ENCODE measurements at places on chromosomes 3 and 15. TPM values are rescaled to one million over a fixed set of nuclear protein-coding genes. Genes with fewer than 3 reads are reported as not detected.

GABRR3 gene
- total RNA-seq, result not detected

CMTM6 gene
- 37.8 TPM for total RNA-seq

BFSP2 gene
- total RNA-seq, result not detected

GOLGA6L7 gene
- total RNA-seq, result not detected

ROPN1 gene
- not detected for total RNA-seq

ZDHHC19 gene
- not detected for total RNA-seq

IL12A gene
- total RNA-seq, result 0.19 TPM

TRAT1 gene
- 56.0 TPM for total RNA-seq

DNASE1L3 gene
- not detected for total RNA-seq

DNA sequence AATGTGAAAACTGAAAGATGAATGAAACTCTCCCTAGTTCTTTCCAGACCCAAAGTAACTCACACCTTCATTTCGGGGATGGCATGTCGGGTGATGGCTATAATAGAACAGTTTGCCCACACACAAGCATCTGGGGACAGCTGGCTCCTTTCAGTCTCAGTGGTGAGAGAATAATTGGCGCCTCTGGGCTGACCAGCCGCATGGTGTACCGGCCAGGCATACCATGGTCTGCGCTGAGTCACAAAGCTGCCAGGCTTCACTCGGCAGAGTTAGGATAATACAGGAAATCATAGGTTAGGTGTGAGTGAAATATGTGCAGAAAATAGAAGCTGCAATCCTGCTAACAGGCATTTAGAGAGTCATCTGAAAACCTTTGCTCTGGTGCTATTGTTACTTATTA, 80.4 kb upstream of the IGF1R start:
- H3K36me3 ChIP-seq, result no peaks in the 10 kb centered on the region
- H3K27ac ChIP-seq, result no peak overlapping the region
- no peak for DNase-seq
- peaks cover 24% of the 10 kb centered on the region for H3K27me3 ChIP-seq

- peaks cover 41% of the 10 kb centered on the region for H3K36me3 ChIP-seq
- H3K4me1 ChIP-seq, result peaks cover 48% of the 10 kb centered on the region
- peak overlapping the region; percentile 75 for H3K4me3 ChIP-seq
- no peaks in the 10 kb centered on the region for H3K27me3 ChIP-seq
- H3K27ac ChIP-seq, result peak overlapping the region; percentile 97
Observed at GRCh38 chr3:32113981-32114545, 7.6 kb downstream of the GPD1L start.

DNA sequence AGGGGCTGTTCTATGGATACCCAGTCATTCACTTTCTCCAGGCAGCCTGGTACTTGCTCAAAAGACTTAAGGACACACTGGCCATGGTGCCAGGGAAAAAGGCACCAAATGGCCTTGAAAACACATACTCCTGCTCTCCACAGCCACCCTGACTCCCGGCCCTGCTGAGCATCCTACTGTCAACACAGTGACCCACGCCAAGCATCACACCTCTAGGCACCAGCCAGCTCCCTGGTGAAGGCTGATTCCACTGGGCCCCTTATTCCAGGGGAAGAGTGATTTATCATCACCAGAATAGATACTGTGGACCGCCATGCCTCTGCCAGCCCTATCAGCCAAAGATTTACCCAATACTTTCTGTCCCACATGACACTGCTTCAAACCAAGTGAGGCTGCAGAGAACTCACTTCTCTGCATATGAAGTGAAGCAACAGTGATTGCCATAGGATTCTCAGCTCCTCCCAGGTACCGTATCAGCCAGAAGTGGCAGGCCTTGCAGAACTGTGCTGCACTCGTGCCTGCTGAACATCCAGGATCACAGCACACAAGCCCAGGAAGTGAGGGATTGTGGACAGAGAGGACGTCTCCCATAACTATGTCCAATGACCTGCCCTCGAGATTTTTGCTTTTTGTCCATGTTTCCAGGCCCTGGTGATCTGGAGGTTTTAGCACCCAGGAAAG, 63.7 kb downstream of the WHAMM start:
- no peak overlapping the region for H3K4me3 ChIP-seq
- H3K27me3 ChIP-seq, result peaks cover 3% of the 10 kb centered on the region
- no peaks in the 10 kb centered on the region for H3K36me3 ChIP-seq

DNA sequence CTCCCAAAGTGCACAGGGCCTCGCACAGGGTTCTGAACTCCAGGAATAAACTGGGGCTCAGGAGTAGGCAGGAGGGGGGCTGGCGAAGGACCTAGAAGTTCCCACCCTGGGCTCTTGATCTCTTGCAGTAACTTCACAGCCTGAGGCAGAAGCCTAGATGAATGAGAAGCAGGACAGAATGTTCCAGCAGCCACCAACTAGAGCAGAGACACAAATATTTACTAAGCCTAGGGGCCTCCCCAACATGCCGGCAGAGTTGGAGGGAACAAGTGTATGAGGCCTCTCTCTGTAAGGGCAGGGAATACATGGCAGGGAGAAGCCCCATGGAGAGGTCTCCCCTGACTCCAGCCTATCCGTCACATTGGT, 25.3 kb upstream of the C15orf39 start:
- H3K36me3 ChIP-seq, result no peaks in the 10 kb centered on the region
- peaks cover 40% of the 10 kb centered on the region for H3K27me3 ChIP-seq
- no peak overlapping the region for H3K4me3 ChIP-seq
- H3K4me1 ChIP-seq, result peaks cover 24% of the 10 kb centered on the region
- DNase-seq, result no peak

DNA sequence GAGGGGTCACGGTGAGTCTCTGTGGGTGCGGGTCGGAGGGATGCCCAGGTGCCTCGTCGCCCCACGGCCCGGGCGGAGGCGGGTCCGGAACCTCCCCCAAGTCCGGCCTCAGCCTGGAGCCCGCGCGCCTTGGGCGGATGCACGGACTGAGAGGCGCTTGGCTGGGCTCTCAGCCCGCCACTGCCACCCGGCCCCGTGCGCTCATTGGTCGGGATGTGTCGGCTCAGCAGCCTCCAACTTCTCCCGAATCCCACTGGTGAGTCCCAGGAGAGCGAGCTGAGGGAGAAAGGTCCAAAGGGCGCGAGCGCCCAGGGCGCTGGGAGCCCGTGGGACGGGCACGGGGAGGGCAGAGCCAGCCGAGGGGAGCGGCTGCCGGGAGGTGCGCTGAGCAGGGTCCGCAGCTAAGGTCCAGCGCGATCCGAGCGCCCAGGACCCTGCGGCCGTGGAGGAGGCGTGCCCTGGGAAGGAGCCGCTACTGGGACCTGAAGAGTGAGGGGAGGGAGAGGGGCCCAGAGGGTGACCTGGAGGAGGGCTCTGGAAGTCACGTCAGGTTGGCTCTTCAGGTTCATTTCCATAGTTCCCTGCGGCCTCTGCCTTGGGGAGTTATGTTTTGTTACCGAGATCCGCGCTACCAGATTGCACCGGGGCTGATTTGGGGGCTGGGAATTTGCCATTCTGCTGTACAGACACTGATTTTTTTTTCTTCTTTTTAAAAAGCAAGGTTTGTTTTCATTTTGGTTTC, at the start of gene MME:
Gene MME, plus strand, starts transcription at position 574 of the 742 bp plus-strand sequence. CDS start 3,849 bp downstream, outside the sequence.
- H3K4me3 ChIP-seq, result no peak within 1 kb of the TSS
- peaks cover 6% of the 10 kb centered on the region for H3K4me1 ChIP-seq
- peaks cover 44% of the 10 kb centered on the region for H3K27me3 ChIP-seq
- peak; percentile 28 for DNase-seq
- no peak within 1 kb of the TSS for H3K27ac ChIP-seq
- H3K36me3 ChIP-seq, result no peaks in the 10 kb centered on the region

DNA sequence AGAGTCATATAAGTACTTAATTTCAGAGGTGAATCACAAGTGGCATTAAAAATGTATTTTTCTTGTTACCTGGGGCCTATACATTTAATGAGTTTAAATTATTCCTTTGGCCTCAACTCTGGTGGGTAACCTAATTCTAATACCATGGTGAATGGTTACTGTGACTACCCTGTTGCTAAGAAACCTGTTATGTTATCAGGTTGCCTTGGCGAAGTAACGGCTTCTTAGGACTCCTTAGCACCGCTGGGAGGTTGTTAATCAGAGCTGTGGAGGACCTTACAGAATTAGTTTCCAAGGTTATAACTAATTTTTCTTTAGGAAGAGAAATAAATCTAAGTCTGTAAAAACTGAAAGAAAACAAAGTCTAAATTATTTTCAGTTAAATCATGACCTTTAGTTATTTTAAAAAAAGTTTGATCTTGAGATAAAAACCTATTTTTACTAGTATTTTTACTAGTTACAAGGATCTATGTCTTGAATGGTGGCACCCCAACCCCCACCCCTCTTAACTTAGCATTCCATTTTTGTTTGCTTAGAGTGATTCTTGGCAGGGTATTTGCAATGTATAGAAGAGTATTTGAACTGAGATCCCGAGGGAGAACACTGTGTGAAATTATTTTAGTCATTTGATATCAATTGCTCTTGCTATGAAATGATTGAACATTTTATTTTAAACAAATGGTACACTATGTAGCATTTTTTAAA, 155.5 kb downstream of the FNDC3B start:
- H3K4me3 ChIP-seq, result no peak overlapping the region
- H3K27ac ChIP-seq, result no peak overlapping the region
- no peak for DNase-seq
- H3K27me3 ChIP-seq, result no peaks in the 10 kb centered on the region

DNA sequence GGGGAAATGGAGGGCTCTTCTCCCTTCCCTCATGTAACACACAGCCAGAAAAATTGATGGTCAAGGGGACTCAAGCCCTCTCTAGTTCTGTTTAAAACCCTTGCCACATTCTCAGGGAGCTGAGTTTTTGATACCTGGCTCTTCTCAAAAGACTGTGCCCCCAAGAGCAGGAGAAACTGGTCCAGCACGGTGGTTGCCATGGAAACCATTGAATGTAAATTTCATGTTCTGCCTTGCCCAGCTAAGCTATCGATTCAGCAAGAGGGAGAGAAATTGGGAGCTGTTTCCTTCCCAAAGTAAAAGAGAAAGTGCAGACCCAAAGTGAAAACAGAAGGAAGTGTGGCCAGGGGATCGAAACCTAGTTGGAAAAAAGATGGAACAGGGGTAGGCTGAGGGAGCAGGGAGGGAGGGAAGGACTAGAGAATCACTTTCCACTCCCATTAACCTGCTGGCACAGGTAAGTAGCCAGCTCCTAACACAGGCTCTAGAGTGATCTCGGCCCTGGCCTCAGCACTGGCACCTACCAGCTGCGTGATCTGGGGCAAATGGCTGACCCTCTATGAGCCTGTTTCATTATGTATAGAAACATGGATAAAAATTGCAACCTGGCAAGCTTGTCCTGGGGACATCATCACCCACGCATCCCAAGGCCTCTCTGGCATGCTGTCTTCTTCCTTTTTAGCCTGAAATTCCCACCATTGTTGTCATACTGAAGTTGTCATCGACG, 140.9 kb downstream of the TPRA1 start:
- H3K36me3 ChIP-seq, result no peaks in the 10 kb centered on the region
- H3K27me3 ChIP-seq, result peaks cover 22% of the 10 kb centered on the region
- no peak overlapping the region for H3K27ac ChIP-seq
- no peaks in the 10 kb centered on the region for H3K4me1 ChIP-seq
- DNase-seq, result no peak
- no peak overlapping the region for H3K4me3 ChIP-seq

GRCh38 chr3:190124067-190124466, 3.4 kb upstream of the P3H2 start:
- no peak overlapping the region for H3K4me3 ChIP-seq
- peaks cover 37% of the 10 kb centered on the region for H3K27me3 ChIP-seq
- H3K4me1 ChIP-seq, result peaks cover 4% of the 10 kb centered on the region
- DNase-seq, result no peak
- H3K27ac ChIP-seq, result no peak overlapping the region

DNA sequence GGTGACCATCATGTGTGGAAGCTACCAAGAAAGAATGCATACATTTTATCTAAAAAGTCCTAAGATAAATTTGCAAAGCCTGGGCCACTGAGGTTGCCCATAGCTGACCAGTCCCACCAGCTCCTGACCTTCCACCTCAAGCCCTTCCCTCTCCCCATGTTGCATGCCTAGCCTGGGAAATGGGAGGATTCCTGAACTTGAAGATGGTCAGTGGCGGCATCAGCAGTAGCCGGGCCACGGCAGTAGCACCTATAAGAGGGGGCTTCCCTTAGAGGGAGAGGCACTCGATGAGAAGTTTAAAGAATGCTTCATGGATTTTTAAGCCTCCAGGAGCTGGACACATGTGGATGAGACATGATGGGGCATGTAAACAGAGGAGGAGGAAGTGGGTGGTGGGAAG, 172.1 kb downstream of the KLF13 start:
- H3K4me3 ChIP-seq, result no peak overlapping the region
- peaks cover 7% of the 10 kb centered on the region for H3K4me1 ChIP-seq
- no peaks in the 10 kb centered on the region for H3K36me3 ChIP-seq
- DNase-seq, result no peak
- H3K27ac ChIP-seq, result no peak overlapping the region

- no peak for DNase-seq
- H3K36me3 ChIP-seq, result no peaks in the 10 kb centered on the region
- H3K27me3 ChIP-seq, result no peaks in the 10 kb centered on the region
- H3K4me1 ChIP-seq, result peaks cover 10% of the 10 kb centered on the region
Observed at GRCh38 chr15:47963265-47963664, 157.5 kb upstream of the SLC24A5 start.

DNA sequence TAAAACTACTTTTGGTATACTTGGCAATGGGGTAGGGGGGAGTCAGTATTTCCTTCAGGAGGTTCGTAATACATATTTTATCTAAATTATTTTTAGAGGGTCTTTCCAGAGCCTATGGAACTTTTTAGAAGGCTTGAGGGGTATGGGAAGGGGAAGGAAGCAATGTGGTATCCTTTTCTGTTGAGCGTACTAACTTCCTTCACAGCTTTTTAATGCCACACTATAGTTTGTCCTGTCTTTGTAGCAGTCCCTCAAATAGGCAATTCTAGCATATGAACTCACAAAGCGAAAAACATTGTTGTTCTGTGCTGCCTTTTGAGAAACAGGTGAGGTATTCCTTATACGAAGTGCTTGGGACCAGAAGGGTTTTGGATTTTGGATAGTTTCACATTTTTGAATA, 22.3 kb upstream of the P2RY13 start:
- H3K4me3 ChIP-seq, result no peak overlapping the region
- no peaks in the 10 kb centered on the region for H3K36me3 ChIP-seq
- H3K27ac ChIP-seq, result no peak overlapping the region
- no peak for DNase-seq

DNA sequence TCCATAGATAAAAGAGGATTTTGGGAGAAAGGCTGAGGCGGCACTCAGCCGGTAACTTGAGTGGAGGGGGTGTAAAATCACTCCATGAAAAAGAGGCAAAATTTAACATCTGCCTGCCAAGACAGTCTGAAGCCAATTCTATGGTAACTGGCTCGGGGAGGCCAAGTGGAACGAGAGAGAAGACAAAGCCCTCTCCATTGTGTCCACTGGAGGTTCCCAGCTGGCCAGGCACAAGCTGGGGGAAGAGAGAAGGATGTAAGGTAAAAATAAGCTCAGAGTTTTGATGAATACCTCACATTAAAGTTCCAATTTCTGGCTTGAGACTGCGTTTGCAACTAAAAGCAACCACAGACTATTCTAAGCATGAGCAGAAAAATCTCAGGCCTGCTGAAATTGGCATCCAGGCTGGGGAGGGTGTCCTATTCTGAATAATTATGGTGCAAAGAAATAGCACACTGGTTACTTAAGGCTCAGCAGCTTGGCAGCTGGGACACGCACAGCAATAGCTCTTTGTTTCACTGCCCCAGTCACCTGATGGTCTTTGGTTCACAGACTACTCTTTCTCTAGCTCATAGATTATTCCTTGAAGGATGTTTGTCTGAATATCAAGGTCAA, 48.8 kb downstream of the CHRD start:
- H3K27ac ChIP-seq, result no peak overlapping the region
- H3K4me1 ChIP-seq, result no peaks in the 10 kb centered on the region
- peaks cover 9% of the 10 kb centered on the region for H3K27me3 ChIP-seq
- no peaks in the 10 kb centered on the region for H3K36me3 ChIP-seq

- peaks cover 14% of the 10 kb centered on the region for H3K27me3 ChIP-seq
- H3K27ac ChIP-seq, result no peak overlapping the region
- no peak overlapping the region for H3K4me3 ChIP-seq
Observed at GRCh38 chr15:39124553-39125171, 456.2 kb upstream of the THBS1 start.

GRCh38 chr3:6640907-6641306, 220.0 kb upstream of the GRM7 start:
- no peak for DNase-seq
- H3K4me3 ChIP-seq, result no peak overlapping the region
